ENCODE measurements at places on chromosomes 7 and 10.

- no peak for DNase-seq
Measured at GRCh38 chr7:1591396-1591795, 21.6 kb upstream of the PSMG3 start.

- DNase-seq, result no peak
Measured at GRCh38 chr10:77887631-77888355, 38.8 kb downstream of the DLG5 start.

- DNase-seq, result peak; percentile 54
Measured at GRCh38 chr7:34091321-34091917, 186.1 kb downstream of the BMPER start.

GRCh38 chr10:110980807-110981206 lies 61.4 kb downstream of the SHOC2 start:
- DNase-seq, result no peak

- no peak for DNase-seq
Measured at GRCh38 chr7:35721288-35721687, 26.4 kb upstream of the HERPUD2 start.

DNA sequence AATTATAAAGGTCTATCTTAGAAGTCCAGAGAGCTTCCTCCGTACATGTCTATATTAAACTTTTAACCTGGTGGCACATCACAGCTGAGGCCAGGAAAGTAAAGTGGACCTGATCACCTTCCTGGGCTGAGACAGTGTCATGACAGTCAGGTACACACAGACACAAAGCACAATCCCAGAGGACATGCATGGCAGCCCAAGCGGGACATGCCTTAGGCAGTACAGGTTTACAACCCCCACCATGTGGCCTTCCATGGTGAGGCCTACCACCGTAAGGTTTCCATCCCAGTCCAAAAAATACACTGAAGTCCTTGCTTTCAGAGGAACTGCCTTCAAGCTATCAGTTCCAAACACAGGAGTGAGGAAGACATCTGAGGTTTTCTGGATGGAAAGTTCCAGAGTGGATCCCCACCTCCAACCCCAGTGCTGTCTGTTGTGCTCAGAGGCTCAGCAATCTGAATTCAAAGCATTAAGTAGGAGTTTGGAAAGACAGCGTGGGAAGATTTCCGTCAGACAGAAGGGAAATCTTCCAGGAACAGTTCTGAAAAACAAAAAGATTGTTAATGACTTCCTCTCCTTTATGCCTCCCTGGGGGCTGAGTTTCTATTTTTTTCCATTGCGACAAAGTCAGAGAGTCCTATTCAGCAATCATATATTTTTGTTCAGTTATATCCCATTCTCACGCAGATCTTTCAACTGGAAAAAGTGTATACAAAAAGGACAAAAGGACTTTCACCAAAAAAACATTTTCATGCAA lies 20.1 kb downstream of the IFIT3 start:
- DNase-seq, result peak; percentile 47

GRCh38 chr7:13981070-13981469 lies 8.4 kb downstream of the ETV1 start:
- peak; percentile 100 for DNase-seq

- peak; percentile 78 for DNase-seq
Measured at GRCh38 chr7:80060218-80060806, 74.3 kb upstream of the GNAI1 start.

- peak; percentile 57 for DNase-seq
Measured at GRCh38 chr7:151715666-151716315, 161.1 kb downstream of the PRKAG2 start.

DNA sequence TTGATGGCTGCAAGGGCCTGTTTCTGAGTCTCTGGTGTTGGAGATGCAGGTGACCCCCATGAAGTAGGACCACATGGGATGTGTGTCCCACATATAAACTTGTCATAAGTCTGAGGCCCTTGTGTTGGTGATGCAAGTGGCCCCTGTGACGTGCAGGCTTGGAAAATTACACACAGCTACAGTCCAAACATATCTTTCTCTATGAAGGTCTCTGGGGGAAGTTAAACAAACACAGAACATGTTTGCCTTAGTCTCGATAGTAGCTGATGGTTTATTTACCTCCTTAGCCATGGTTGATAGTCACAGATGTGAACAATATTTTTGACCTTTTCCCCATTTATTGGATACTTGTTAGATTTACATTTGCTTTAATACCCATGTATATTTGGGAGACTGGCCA lies 64.7 kb downstream of the ADCY1 start:
- DNase-seq, result no peak

DNA sequence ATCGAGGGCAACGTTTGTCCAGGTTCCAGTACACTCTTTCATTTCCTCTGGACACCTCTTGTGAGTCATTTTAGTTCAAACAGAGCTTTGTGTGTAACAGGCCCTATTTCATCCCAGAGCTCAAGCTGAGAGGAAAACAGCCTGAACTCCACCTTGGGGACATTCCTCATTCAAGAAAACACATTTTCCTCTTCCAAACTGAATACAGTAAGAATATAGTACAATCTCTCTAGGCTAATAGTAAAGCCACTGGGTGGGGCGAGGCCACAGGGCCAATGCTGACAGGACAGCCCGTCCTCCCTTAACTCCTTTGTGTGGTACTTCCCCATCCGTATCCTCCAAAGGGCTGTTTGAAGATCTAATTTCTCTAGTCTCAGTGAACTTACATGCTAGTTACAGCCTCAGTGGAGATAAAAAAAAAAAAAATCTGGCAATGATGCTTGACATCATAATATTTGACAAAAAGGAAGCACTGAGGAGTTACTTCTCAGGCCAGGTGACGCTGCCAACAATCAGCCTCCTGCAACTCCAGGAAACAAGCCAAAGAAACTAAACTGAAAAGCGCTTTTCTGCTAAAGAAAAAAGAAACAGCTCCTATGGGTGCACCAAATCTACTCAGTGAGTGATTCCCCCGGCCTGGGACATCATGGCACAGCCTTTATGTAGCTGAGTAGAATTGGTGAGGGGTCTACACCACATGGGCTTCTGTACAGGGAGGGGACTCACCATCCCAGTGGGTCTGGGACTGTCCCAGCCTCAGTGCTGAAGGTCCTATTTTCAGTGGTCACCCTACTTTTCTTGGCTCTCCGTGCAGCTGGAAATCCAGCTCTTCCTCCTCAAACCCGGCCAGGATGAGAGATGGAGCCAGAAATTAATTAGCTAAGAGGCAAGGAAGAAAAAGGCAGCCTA lies 238.2 kb upstream of the NEBL start:
- peak; percentile 49 for DNase-seq

DNA sequence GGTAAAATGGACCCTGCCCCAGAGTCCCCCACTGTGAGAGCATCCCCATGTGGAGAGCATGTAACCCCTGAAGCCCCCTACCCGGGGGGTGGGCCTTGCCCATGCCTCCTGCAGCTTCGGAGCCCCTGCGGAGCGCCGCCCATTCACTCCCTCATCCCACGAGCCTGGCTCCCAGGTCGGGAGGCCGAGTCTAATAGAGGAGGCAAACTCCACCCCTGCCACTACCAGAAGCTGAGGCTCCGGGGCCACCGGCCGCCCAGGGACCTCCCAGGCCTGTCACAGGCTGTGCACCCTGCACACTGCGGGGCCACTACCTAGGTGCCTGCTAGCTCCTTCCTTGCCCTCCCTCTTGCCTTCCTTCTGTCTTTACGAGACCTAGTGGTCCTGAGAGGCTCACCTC lies 17.4 kb downstream of the WDR86 start:
- no peak for DNase-seq

GRCh38 chr7:67566101-67566500 lies 569.5 kb downstream of the TYW1 start:
- no peak for DNase-seq

Data from renal cortical epithelial cell (primary cell).